ENCODE measurements at places on chromosomes 5 and 9. TPM values are rescaled to one million over a fixed set of nuclear protein-coding genes. Genes with fewer than 3 reads are reported as not detected.

Gene AKNA
- 106 TPM for total RNA-seq

Gene RETREG1
- total RNA-seq, result 13.2 TPM

Gene IRX1
- total RNA-seq, result not detected

Gene ADRA1B
- not detected for total RNA-seq

Gene ZNF367
- 46.0 TPM for total RNA-seq

Gene GABRA1
- not detected for total RNA-seq

Gene GGTA1
- total RNA-seq, result not detected

Gene C5orf58
- not detected for total RNA-seq

Gene BRD9
- 57.9 TPM for total RNA-seq

Gene MCTP1
- total RNA-seq, result not detected

Gene GALNT12
- 6.9 TPM for total RNA-seq

Gene ECSCR
- 1.2 TPM for total RNA-seq

Gene LCN1
- not detected for total RNA-seq

Gene WNT8A
- total RNA-seq, result not detected

Gene ADAMTS16
- not detected for total RNA-seq

Gene SMIM23
- total RNA-seq, result not detected

Gene STK32A
- total RNA-seq, result not detected

Gene KCNN2
- not detected for total RNA-seq

Gene PCDHA11
- not detected for total RNA-seq

Gene SLC34A1
- total RNA-seq, result not detected

Gene RLN2
- 2.8 TPM for total RNA-seq

Gene MEF2C
- total RNA-seq, result 0.15 TPM

Gene ZFP37
- 1.4 TPM for total RNA-seq

Gene CTXN3
- not detected for total RNA-seq

Gene IGIP
- 2.4 TPM for total RNA-seq

Gene SELENOP
- total RNA-seq, result not detected

Gene GNG10
- 26.2 TPM for total RNA-seq

Gene CARTPT
- not detected for total RNA-seq

Gene PCDHGA4
- 0.15 TPM for total RNA-seq

Gene SPATA31A3
- not detected for total RNA-seq

Gene OBP2A
- not detected for total RNA-seq

Gene SCGB3A2
- not detected for total RNA-seq

Gene RELL2
- 32.4 TPM for total RNA-seq

Gene SHC3
- not detected for total RNA-seq
